ENCODE measurements at places on chromosomes 3 and 15.
A peak's percentile ranks its signal among the peaks of the same experiment; 100 is the strongest.

DNA sequence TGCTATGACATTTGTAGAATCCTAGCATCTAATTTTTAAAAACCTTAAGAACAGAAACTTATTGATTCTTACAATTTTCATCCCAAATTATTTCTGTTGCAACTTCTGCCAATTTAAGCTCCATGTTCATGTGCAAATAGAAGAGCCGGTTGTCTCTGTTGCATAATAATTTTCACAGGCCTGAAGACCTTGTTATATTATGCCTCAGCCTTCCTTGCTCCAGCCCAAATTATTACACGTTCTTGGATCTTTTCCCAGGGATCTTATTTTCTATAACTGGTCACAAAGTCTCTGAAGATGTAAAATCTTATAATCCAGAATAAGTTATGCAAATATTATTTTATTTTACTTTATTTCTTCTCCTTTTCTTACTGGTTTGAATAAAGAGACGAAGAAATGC, 210.7 kb upstream of the DPH6 start:
- DNase-seq: no peak

GRCh38 chr15:99104788-99105513, at the start of gene SYNM:
Gene SYNM, plus strand, starts transcription at chr15:99105080. Its CDS starts 120 bp downstream, at chr15:99105200.
- peak; percentile 80 for DNase-seq

GRCh38 chr3:76044601-76045600, 259.6 kb upstream of the ZNF717 start:
- DNase-seq: peak; percentile 49

DNA sequence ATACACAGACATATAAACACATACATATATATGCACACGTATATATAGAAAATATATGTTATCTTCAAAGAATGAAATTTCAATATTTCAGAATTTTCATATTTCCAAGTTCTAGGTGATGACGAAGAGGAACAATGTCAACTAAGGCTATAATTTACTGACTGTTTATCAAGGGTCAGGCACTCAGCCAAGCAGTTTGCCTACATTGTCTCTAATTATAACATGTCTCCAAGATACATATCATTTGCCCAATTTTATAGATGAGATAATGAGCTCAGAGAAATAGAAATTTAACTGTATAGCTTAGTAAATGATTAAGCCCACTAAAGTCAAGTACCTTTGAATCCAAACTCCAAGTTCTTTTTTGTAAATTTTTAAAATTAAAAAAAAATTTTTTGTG, 99.9 kb upstream of the PLSCR4 start:
- DNase-seq: no peak

DNA sequence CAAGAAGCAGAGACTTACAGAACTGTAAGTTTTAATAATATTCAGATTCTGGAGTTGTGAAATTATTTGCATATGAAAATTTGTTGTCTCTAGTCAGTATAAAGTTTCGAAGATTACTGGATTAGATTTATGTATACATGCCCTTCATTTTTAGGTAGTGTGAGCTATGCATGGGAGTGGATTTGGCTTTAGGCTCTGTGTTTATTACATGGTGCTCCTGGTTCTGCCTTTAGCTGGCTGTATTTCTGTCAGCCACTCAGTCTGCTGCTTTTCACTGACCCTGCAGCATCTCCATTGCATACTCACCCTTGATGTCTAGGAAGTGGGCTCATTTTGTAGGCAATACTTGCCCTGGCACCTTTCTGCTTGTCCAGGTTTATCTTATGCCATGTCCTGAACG, 147.5 kb upstream of the LRRFIP2 start:
- DNase-seq: no peak

- peak; percentile 42 for DNase-seq
Measured at GRCh38 chr3:169764312-169764881, 463 bp downstream of the TERC start.

DNA sequence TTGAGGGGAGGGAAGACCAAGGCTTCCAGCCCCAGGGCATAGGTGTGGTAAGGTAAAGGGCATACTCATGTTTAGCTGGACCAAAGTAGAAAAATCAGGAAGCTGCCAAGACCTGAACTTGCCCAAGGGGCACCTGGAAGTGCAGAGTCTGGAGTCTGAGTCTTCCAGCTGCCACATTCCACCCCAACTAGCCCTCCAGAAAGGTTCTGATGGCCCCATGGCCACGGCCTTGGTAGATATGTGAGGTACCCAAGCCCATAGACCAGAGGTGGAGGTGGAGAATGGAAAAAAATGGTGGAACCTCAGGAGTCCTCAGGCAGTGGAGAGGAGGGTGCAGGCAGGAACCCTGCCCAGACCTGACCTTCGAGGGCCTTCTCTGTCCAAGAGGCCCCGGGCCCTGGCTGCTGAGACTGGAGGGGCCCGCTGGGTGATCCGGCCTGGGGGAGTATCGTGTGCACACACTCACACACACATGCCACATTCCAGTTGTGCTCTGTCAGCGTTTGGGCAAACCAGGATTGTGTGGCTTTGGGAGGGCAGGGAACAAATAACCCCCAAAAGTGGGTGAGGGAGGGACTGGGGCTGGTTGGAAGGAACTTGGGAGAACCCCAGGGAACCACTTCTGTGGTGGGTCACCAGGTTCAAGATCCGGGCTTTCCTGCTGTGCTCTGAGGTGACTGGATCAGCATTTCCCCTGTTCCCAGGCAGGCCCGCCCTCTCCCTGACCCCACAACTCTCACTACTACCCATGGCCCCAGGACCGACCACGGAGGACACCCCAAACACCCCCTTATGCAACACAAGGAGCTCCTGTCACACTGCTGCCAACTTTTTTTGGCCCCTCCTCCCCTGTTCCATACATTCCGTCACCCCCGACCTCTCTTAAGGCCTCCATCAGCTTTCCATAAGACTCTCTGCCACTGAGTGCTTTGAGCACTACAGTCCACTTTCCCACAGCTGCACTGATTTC, 11.6 kb downstream of the MYL3 start:
- DNase-seq: no peak

GRCh38 chr15:40323239-40323952, at the start of gene INAFM2:
Gene INAFM2, plus strand, starts transcription at chr15:40323692. Its CDS starts 364 bp downstream, at chr15:40324056.
- peak; percentile 96 for DNase-seq

DNA sequence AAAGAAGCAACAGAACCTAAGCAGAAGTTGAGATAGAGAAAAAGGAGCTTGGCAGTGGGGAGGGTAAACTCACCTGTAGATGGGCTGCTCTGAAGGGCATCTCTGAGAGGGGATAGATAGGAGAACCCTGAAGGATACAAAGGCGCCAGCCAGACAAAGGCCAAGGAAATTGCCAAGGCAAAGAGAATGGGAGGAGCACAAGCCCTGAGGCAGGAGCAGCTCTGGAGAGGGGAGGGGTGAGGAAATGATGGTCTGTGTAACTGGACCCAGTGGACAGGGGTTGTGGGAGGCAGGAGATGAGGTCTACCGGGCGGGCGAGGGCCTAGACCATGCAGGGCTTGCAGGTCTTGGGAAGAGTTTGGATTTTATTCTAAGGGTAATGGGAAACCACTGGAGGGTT, 2.3 kb upstream of the PDIA5 start:
- no peak for DNase-seq

DNA sequence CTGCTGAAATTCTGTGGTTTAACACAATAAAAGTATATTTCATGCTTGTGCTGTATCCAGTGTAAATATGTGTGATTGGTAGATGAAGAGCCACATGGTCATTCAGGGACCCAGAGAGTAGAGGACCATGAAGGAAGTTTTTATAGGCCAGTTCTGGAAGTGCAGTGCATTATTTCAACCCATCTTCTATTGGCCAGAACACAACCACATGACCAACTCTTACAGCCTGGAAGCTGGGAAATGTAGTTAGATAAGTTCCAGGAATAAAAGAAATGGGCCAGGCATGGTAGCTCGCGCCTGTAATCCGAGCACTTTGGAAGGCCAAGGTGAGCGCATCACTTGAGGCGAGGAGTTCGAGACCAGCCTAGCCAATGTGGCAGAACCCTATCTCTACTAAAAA, 21.4 kb upstream of the PRTG start:
- DNase-seq: no peak

DNA sequence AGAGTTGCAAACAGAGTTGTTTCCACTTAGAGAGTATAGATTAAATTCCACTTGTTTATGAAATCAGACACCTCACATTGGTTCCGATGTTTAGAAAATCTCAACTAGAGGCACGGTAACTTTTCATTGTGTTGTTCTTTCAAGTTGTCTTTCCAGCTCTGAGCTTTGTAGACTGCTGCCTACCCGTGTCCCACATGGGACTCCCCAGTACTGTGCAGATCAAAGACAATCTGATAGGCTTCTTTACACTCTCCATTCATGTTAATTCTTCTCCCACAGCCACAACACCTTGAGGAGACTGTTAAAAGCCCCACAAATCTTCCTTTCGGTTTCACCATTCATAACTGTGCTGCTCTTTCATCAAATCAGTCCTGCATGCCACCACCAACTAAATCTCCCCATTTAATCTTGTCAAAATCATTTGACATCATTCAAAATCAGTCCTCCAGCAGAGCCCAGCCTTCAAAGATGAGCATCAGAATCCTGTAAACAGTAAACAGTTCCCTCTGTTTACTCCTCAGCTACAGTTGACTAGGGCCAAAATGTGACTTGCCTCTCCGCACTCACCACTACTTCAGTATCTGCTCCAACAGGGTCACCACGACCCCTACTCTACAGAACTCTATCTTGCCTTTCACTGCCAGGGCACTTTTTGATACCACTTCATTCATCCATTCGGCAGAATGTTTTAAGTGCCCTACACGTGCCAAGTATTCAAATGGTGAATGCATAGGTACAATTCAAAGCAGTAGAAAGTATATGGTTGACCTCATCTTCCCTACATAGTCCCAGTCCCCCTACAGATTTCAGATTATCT, 8.3 kb downstream of the ANXA2 start:
- no peak for DNase-seq

- no peak for DNase-seq
Measured at GRCh38 chr3:170643831-170644230, 58.0 kb upstream of the SLC7A14 start.

Data from fibroblast of skin of back (primary cell).